ENCODE measurements at places on chromosomes 5 and 9. TPM values are rescaled to one million over a fixed set of nuclear protein-coding genes. Genes with fewer than 3 reads are reported as not detected.

GRCh38 chr5:27639005-27639612 is 600.7 kb upstream of the CDH9 start:
- DNase-seq = no peak

CDKN2B-AS1 gene
- polyA plus RNA-seq = not detected

- no peak for DNase-seq
These were observed 220.5 kb downstream of the SH3GL2 start for GRCh38 chr9:17799369-17799768.

PDE8B gene
- polyA plus RNA-seq = 4.7 TPM

ARL14EPL gene
- polyA plus RNA-seq = not detected
